ENCODE measurements at places on chromosomes 3 and 15.

- DNase-seq: no peak
Measured at GRCh38 chr15:71430782-71431181, 315.5 kb downstream of the THSD4 start.

GRCh38 chr3:13281507-13282357 is 138.4 kb downstream of the NUP210 start:
- no peak for DNase-seq

- no peak for DNase-seq
Measured at GRCh38 chr15:32851572-32851971, 133.8 kb downstream of the GREM1 start.

- no peak for DNase-seq
Measured at GRCh38 chr3:13014755-13015285, 58.4 kb downstream of the IQSEC1 start.

- DNase-seq: no peak
Measured at GRCh38 chr15:100898661-100899462, 19.2 kb downstream of the ALDH1A3 start.

DNA sequence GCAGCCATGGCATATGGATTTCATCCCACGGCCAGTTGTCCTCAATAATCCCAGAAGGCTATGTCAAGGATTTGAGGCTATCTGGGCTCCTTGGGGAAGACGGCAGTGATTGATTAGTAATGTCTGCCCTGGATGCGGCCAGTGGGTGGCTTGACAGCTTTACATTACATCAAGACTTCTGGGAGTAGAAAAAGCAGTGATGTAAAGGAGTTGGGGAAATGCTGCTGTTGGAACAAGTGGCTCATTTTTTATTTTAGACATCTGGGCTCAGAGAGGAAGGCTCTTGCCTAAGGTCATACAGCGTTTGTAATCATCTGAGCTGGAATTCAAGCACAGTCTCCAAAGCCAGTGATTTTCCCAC is 94.1 kb downstream of the FLNB start:
- DNase-seq: no peak

- DNase-seq: no peak
Measured at GRCh38 chr15:65196637-65197336, 11.6 kb upstream of the CLPX start.

GRCh38 chr15:97077975-97078374 is 747.5 kb downstream of the NR2F2 start:
- DNase-seq: no peak

GRCh38 chr3:50515565-50516439 is 12.4 kb upstream of the CACNA2D2 start:
- DNase-seq: no peak

DNA sequence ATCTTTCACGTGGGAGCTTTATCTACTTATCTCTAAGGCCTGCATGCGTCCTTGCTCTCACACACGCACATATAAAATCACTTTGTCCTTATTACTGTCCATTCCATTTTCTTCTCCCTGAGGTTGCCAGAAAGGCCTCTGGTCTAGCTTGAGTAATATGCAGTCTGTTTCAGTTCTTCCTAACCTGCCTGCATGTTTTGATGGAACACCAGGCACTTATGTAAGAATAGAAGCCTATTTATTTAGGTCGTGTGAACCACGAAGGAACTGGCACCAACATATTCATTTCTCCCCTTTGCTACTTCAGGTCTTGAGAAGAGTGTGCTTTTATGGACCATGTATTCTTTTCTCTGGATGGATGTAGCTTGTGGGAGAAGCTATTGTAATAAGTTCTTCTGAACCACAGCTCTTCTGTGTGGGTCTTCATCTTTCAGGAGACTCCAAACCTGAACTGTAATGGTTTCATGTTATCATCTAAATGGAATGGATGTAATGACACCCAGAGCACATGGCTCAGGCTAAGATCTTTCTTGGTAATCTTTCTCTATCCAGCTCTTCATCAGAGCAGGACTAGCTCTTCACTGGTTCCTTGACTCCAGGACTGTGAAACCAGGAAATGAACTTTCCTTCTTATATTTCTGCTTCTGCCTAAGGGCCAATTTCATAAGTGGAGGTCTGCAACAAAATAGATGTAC is 53.8 kb downstream of the UBE2E2 start:
- DNase-seq: no peak

DNA sequence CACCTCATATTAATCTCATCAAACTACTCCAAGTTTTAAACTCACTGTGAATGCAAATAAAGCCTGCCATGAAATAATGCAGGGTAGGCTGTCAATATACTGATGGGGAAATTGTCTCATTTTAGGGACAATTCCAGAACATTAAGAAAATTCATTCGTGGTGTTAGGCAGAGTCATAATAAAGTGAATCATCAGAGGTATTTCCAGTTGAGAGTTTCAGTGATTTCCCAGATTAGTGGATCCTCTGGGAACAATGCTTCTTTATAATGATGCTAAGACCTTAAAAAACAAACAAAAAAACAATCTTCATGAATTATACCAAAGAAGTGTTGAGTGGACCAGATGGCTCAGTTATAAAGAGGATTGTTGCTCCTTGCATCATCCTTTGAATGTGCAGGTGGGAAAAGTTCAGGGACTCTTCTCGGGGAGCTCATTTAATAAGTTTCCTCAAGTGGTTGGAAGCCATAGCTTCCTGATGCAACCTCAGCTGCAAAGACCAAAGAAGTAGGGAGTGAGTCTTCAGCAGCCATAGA is 360.9 kb upstream of the TRIM42 start:
- DNase-seq: no peak

DNA sequence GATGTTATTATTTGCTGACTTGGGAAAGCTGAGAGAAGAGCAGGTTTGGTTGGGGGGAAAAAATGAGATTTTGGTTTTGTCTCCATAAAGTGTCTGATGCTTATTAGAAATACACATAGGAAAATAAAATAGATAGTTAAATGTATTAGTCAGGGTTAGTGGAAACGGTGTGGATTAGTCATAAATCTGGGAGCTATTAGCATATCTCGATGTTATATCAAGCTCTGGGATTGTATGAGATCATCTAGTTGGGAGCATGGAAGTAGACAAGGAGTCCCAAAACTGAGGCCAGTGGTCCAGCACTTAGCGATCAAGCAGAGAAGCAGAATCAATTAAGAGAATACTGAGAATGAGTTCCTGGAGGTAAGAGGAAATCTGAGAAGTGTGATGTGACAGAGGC is 845.5 kb downstream of the ROBO2 start:
- DNase-seq: no peak

DNA sequence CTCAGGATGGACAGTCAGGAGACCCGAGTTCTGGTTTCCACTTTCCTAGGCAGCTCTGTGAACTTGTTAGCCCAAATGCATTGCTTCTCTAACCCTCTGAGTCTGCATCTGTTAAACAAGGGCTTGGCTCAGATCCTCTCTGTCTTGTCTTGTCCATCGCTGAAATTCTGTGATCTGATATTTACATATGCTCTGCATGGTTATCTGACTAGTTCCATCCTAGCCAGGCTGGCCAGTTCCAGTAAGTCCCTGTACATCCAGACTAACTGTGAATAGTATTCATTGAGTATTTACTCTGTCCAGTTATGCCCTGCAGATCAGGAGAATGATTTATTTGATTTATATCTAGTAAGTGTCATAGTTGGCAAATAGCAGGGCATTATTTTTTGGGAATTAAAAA is 27.0 kb upstream of the SV2B start:
- no peak for DNase-seq

DNA sequence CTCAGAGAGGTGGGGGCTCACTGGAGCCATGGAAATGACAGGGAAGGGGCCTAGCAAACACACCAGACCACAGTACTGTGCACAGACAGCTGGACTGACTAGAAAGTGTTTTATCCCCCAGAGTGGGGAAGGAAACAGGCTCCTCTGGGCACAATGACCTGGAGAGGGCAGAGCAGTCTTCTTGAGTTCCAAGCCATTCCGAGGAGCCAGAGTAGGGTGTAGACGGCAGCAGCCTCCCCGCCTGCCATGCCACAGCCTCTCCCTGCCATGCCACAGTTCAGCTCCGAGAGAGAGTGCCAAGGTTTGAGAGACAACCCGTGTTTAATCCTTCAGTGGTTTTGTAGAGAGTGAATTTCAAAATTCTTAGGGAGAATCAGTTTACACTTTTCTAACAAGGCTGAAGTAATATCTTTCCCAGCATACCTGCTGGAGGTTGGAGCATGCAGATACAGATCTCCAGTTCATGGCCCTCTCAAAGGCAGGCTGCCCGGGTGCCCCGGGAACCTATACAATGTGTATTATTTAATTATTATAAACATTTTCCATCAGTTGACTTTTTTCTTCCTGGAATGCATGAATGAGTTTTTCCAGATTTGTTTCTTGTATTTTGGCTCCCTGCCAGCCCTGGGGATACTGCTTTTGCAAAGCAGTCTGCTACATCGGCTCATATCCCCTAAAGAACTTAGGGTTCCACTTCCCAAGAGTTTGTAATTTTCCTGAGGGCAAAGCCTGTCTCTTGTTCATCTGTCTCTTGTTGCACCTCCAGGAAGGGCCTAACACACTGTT is 3.2 kb downstream of the PODXL2 start:
- no peak for DNase-seq

DNA sequence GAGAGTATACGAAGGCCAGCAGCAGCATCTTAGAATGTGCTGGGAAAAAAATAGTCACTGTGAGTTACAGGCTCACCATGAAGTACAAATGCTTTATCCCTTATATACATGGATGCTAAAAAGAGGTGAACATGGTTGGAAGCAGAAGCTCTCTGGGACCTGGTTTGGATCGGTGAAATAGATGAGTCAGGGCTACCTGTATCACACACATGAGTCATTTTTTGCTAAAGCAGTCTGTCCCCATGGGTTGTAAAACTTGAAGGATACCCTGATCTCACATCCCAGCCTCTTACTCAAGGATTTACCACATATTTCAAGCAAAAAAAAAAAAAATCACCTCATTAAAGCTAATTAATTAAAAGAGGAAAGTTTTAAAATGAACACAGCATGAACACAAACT is 6.9 kb upstream of the SERPINI2 start:
- no peak for DNase-seq

GRCh38 chr3:74415731-74416130 is 198.7 kb downstream of the CNTN3 start:
- DNase-seq: no peak

DNA sequence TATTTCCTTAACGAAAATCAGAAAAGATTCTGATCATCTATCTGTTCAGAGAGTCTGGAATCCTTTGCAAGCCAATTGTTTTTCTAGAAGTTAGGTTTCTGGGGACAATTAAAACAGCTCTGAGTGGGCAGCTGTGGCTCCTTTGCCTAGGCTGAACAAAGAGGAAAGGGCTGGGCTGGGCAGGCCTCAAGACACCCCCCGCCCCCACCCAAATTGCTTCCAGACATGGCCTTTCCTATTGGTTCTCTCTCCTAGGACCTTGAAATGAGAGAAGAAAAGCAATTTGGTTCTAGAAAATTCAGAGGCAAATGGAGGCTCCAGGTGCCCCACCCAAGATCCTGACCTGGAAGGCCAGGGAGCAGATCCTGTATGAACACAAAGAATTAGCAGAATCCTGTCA is 2.3 kb upstream of the ADPGK start:
- DNase-seq: no peak

All from activated CD8-positive, alpha-beta memory T cell treated with anti-CD3 and anti-CD28 coated beads for 1 hour (primary cell).